Psoas muscle (tissue), 8 donors: ENCODE measurements at places on chromosomes 2 and 18. TPM values are rescaled to one million over a fixed set of nuclear protein-coding genes. Genes with fewer than 3 reads are reported as not detected.

- peak overlapping the region; percentile 46 for H3K27ac ChIP-seq
- H3K4me1 ChIP-seq: peaks cover 20% of the 10 kb centered on the region
- H3K27me3 ChIP-seq: no peaks in the 10 kb centered on the region
These were observed 10.0 kb downstream of the INPP4A start for GRCh38 chr2:98454500-98455235.

DNA sequence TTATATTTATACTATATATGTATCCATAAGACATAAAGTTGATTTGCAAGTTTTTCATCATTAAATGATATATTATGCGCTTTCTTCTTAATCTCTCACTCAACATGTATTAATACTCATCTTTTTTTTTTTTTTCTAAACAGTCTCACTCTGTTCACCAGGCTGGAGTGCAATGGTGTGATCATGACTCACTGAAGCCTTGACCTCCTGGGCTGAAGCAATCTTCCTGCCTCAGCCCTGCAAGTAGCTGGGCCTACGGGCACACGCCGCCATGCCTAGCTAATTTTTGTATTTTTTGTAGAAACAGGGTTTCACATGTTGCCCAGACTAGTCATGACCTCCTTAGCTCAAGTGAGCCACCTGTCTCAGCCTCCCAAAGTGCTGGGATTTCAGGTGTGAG, 51.4 kb upstream of the MAP4K3 start:
- peaks cover 13% of the 10 kb centered on the region for H3K4me1 ChIP-seq
- H3K27ac ChIP-seq: no peak overlapping the region
- DNase-seq: no peak
- H3K36me3 ChIP-seq: no peaks in the 10 kb centered on the region
- no peak overlapping the region for H3K4me3 ChIP-seq

- no peak for DNase-seq
- H3K4me1 ChIP-seq: no peaks in the 10 kb centered on the region
- H3K4me3 ChIP-seq: no peak overlapping the region
- H3K36me3 ChIP-seq: no peaks in the 10 kb centered on the region
These were observed 264.0 kb upstream of the CXCR4 start for GRCh38 chr2:136381722-136382633.

DSG4 gene
- not detected for total RNA-seq

- no peak overlapping the region for H3K4me3 ChIP-seq
- no peak for DNase-seq
These were observed 6.1 kb upstream of the CASP8 start for GRCh38 chr2:201254081-201254730.

DNA sequence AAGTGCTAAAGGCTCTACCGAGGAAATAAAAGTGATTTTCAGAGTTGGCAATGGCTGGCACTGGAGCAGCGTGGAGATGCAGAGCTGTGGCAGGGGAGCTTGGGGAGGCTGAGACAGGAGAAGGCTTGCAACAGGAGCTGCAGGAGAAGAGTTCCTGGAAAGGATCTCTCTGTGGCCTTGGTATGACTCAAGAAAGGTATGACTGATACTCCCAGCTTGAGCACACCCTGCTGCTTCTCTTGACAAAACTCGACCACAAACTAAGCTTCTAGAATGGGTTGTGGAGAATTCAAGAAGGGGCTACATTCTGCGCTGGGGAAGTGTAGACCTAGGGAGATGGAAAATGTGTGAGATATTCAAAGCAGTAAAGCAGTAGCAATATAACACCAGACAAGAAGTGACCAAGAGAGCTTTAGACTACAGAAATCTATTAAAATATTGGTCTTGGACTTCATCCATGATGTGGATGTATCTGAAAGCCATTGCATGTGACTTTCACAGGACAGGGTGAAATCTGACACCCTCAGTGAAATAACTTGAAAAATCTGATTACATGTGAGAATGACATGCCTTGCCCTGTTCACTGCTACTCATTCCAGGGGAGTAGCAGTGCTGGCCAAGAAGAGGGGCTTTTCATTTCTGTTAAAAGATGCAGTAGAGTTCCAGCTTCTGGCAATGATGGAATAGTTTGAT, 41.5 kb downstream of the SUCLG1 start:
- H3K27me3 ChIP-seq: no peaks in the 10 kb centered on the region
- DNase-seq: no peak
- no peak overlapping the region for H3K4me3 ChIP-seq
- peaks cover 3% of the 10 kb centered on the region for H3K36me3 ChIP-seq
- no peak overlapping the region for H3K27ac ChIP-seq

DNA sequence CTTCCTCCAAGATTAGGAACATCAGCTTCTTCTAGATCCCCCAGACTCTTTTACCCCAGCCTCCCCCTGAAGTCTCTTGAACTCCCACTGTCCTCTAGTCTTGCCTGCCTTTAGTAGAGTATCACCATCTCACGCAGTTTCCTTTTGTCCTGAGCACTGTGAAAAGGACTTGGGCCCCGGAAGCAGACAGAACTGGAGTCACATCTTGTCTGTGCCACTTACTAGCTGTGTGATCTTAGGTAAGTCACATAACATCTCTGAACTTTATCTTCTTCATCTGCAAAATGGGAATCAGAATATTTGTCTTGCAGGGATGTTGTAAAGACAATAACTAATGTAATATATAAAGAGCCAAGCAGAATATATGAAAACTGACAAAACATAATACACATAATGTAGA, 8.4 kb upstream of the TRABD2A start:
- H3K27me3 ChIP-seq: no peaks in the 10 kb centered on the region
- no peak overlapping the region for H3K27ac ChIP-seq
- no peak overlapping the region for H3K4me3 ChIP-seq
- H3K4me1 ChIP-seq: no peaks in the 10 kb centered on the region
- DNase-seq: no peak

GRCh38 chr2:60867848-60868247, 13.5 kb upstream of the REL start:
- H3K4me3 ChIP-seq: no peak overlapping the region
- H3K4me1 ChIP-seq: no peaks in the 10 kb centered on the region
- no peaks in the 10 kb centered on the region for H3K27me3 ChIP-seq
- H3K36me3 ChIP-seq: no peaks in the 10 kb centered on the region

EIF2AK2 gene
- 6.7 TPM for total RNA-seq

CYRIA gene
- 11.6 TPM for total RNA-seq

LRATD1 gene
- 0.25 TPM for total RNA-seq

CFLAR gene
- 358 TPM for total RNA-seq

UNC80 gene
- total RNA-seq: not detected
